ENCODE measurements at places on chromosomes 4 and X.

GRCh38 chr4:75007891-75008290, 75.0 kb downstream of the PARM1 start:
- no peak for DNase-seq

DNA sequence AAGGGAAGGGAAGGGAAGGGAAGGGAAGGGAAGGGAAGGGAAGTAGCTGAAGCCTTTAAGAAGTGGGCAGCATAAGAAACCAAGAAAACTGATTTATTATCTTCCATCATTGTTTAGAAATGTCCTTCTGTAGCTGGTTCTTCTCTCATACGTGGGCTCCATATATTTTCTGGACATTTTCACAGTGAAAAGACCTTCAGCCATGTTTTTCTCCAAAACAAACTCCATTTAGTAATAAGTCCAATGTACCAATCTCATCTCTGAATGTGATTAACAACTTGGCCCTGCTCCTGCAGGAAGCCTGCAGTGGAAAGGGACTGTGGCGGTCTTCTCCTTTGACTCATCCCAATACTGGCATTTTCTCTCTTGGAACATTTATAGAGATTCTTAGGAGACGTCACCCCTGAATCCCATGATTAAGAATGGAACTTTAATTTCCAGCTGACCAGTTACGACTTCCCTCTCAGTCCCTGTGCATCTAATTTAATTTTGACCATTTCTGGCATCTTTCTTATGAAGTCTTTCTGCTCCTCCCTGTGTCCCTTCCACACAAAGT, 96.6 kb upstream of the GUCY1A1 start:
- no peak for DNase-seq

- no peak for DNase-seq
Observed at GRCh38 chrX:108722561-108722960, 13.8 kb downstream of the IRS4 start.

DNA sequence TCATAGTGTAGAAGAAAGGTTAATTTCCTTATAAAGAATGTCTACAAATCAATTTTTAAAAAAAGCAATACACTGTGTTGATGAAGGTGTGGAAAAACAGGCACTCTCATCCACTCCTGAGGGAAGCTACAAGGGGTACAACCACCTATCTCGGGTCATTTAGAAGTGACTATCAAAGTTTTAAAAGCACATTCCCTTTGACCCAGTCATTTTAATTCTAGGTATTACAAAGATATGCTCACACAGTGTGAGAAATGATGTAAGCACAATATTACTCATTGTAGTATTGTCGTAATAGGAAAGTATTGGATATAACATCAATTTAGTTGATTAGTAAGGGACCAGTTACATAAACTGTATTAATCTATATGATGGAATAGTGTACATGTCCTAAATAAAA, 7.4 kb upstream of the HCCS start:
- no peak for DNase-seq

- no peak for DNase-seq
Observed at GRCh38 chrX:10677490-10677889, 57.1 kb upstream of the MID1 start.

DNA sequence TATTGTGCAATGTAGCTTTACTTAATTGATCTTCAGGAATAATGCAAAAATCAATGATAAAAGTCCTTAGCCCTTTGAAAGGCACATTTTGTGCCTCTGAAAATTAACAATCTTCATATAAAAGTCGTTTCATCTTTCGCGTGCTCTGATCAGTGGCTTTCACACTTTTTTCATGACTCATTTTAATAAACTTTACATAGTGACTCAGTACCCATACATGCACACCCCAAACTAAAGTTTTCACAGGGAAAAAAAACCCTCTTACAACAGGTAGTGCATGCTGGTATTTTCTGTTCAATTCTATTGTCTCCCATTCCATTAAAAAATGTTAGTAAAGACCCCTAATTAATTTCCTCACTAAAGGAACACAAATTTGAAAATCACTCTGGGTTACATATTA, 21.5 kb downstream of the RWDD4 start:
- DNase-seq, result no peak

DNA sequence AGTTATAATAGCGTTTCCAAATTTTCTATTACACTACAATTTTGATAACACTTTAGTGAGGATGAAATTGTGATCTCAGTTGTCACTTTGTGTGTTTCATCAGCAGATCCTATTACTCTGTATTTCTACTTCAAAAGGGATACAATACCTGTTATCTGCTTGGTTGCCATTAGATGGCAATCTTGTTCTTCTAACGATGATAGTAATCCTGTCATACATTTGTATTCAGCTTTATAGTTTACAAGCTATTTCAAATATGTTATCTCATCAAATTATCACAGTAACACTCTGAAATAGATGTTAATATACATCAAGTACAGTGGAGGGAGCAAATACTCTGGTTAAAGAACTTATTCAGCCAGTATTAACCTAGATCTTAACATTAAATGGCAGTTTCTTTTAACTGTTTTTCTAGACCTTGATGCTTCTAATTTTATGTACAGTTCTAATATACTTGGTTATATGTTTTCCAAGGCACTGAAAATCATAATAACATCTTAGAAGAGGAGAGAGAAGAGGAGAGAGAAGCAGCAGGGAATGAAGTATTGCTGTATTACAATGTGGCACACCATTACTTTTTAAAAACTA, 292.0 kb downstream of the CCSER1 start:
- no peak for DNase-seq

DNA sequence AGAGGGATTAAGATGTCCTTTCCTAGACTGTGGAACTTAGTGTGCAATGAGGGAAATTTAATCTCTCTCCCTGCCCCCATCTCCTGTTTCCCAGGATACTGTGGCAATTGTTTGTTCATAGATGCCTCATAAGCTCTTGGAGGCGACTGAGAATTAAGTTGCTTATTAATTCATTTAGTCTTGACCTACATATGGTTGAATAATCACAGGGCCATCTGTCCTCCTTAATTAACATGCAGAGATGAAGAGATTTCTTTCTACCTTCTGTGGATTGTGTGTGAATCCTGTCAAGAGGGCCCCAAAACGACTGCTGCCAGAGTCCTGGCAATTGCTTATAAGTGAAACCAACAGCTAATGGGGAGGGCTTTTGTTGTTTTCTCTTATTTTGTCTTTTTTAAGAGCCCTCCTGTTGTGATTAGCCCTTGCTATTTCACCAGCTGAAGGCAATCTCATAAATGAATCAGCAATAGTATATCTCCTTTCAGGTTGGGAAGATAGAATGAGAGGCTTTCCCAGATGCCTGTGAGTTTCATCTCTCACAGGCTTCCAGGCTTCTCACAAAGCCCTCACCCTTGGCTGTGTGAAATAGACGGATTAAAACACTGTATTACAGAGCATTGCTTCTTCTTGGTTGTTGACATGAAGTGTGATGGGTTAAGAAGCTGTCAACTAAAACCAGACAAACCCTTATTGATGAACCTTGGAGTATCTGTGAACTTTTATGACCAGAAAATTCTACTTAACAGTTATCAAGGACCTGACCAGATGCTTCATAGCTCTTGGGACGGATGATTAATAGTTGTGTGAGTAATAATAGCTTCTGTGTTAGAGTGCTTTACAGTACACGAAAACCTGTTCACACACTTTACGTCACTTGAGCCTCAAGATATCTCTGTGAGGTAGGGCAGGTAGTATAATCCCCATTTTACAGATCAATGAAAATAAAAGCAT, 58.5 kb downstream of the PGRMC2 start:
- no peak for DNase-seq

GRCh38 chrX:154367474-154368308, 6.7 kb downstream of the FLNA start:
- DNase-seq, result no peak

GRCh38 chr4:24453951-24454350, 130.4 kb downstream of the DHX15 start:
- no peak for DNase-seq

Data from K562 (cell line).